Anterior cingulate cortex (tissue), 58 donors: ENCODE measurements at places on chromosomes 6 and 20.

GRCh38 chr20:43853174-43853803 lies 61.4 kb upstream of the TOX2 start:
- DNase-seq: no peak

- DNase-seq: no peak
Observed at GRCh38 chr6:116060572-116061283, at the start of gene FRK. TSS of gene FRK (minus strand) at chr6:116060891. CDS start at chr6:116060311, 580 bp downstream.

DNA sequence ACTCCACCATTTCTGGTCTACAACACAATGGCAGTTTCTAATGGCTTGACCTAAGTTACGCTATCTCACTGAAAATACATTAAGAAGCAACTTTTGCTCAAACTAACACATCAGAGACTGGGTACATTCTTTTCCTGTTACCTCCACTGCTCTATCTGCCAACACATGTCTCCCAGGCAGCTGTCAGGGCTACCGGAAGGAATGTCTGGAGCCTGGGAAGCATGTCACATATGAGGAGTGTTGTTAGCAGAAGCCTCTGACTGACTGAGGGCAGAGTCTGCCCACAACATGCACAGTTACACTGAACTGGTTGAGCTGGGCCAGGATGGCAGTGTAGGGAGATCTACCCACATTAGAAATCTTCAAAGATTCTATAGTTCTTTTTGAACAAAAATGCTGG lies 264.5 kb downstream of the KIF16B start:
- DNase-seq: no peak

GRCh38 chr6:70264306-70264705 lies 38.6 kb downstream of the COL9A1 start:
- no peak for DNase-seq
